ENCODE measurements at places on chromosomes 5 and 9.

DNA sequence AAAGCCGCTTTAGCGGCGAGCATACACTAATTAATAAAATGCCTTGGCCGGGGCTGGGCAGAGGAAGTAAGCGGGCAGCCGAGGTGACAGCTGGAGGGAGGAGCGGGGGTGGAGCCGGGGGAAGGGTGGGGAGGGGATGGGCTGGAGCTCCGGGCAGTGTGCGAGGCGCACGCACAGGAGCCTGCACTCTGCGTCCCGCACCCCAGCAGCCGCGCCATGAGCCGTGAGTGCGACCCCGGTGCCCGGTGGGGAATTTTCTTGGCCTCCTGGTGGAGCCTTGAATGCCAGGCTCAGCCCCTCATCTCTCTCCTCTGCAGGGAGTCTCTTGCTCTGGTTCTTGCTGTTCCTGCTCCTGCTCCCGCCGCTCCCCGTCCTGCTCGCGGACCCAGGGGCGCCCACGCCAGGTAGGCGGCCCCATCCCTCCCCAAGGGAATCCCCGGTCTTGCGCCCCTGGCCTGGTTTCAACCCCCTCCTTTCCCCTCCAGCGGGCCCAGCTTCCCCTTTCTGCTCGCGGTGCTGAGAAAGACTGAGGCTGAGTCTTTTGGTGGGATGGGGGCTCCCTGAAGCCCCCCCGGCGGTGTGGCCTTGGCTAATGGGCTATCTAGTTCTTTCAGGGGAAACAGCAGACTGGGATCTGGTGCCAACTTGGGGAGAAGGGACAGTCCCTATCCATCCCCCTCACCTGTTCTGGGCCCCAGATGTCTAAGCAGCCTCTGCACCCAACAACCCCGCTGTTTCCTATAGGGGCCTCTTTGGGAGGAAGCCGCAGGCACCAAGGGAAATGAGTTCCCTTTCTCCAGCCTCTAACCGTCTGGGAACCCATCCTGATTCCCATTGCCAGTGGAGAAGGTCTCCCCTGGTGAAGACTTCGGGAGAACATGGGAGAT, at the start of gene PTGS1:
TSS of gene PTGS1 (plus strand) at position 156 of the 887 bp plus-strand sequence. CDS start at position 217, 61 bp downstream.
- no peak for DNase-seq

GRCh38 chr5:178288401-178289368, 56.1 kb upstream of the PHYKPL start:
- no peak for DNase-seq

DNA sequence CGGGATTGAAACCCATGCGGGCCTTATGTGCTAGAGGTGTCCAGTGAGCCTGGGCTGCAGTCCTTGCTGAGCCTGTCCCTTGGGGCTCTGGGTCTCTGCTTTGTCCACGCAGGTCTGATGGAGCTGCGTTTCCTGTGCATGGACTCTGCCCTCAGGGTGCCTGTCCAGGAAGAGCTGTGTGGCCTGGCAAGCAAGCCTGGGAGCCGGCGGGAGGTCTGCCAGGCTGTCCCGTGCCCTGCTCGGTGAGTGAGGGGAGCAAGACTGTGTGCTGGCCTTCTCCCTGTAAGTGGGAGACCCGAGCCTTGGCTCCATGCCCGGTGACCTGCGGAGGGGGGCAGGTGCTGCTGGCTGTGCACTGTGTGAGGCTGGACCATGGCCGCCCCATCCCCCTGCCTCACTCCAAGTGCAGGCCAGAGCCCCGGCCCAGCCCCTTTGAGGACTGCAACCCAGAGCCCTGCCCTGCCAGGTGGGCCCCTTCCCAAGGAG, 11.2 kb upstream of the CACFD1 start:
- no peak for DNase-seq

DNA sequence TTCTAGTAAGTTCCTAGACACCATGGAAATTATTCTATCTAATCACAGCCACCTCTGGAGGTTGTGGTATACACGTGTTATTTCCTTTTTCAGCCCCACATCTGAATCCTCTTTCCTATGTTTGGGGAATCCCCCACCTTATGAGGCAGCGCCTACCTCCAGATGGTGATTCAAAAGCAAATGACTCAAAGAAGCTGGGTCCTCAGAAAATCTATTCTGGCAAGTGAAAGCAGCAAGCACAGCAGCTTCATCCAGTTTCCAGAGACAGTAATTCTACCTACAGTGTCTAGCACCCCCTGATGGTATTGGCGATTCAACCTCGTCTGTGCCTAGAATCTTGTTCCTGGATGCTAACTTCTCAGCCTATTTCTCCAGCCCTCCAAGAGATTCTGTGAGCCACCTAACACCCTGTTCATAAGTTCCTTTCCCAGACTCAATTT, 43.0 kb downstream of the STRBP start:
- DNase-seq = peak; percentile 5

Measured in activated CD4-positive, CD25-positive, alpha-beta regulatory T cell (primary cell).